Stimulated activated CD4-positive, alpha-beta T cell treated with anti-CD3 and anti-CD28 coated beads, Interleukin-12 subunit alpha, Interleukin-12 subunit beta, amount 100 ng/mL, for 4 hours (primary cell): ENCODE measurements at places on chromosomes 7 and 10.

DNA sequence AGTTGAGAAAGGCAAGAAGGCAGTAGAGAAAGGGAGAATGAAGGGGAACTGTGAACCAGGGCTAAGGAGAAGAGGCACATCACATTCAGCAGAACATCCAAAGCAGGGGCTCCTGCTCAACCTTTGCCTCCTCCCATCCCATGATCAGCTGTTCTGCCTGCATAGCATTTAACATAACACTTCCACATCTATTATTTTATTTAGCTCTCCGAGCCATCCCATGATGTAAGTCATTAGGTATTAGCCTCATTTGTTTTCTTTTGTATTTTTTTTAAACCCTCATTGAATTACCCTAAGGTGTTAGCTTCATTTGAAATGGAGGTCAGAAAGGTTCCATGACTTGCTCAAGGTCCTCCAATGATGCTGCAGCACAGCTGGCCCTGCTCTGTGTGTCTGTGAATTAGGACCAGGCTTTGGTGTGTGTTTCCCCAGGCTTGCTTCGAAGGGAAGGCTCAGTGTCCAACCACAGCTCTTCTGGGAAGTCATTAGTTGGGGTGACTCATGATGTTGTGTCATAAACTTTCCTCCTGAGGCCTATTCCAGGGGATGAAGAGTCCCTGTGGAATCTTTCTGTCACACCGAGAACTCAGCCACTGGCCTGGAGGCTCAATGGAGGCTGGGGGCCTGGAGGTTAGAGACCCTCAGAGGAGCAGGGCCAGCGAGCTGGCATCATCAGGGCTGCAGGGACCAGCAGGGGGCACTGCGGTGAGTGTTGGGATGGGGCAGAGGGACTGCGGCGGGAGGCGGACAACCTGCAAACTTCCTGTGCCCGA is 16.5 kb downstream of the NPFFR1 start:
- no peak for DNase-seq

DNA sequence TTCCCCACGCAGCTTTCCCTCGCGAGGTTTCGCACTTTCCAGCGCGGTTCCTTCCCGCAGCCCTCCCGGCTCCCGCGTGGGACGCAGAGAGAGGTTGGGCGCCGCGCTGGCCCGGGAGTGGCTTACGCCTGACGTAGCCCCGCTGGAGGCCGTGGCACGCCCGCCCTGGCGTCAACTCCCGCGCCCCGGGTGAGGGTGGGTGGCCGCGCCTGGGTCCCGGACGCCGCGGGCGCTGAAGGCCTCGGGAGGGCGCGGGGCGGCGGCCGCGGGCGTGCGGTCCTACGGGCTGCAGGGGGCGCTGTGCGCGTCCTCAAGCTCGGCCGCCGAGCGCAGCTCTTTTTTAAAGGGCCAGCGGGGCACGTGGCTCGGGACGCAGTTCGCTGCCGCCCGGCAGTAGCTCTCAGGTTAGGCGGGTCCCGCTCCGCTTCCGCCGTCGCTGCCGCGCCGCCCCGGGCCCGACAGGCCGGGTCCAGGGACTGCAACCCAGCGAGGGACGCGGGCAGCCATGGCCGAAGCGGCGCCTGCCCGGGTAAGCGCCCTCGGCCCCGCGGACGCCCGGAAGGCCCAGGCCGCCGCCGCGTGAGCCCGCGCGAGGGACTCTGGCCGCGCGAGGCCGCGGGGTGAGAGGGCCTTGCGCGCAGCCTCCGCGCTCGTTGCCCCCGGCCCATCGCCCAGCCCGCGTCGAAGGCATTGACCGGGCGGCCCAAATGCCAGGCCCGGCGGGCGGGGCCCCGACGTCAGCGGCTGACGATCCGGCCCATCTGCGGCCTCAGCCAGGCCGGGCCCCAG is at the start of gene ZNF783:
Gene ZNF783, plus strand, starts transcription at position 368 of the 789 bp plus-strand sequence. Its CDS starts 138 bp downstream, at position 506.
- DNase-seq, result peak; percentile 80

- DNase-seq, result no peak
Observed at GRCh38 chr10:131944976-131945695, 36.6 kb downstream of the BNIP3 start.

- no peak for DNase-seq
Observed at GRCh38 chr10:95445837-95446486, 115.2 kb downstream of the SORBS1 start.

DNA sequence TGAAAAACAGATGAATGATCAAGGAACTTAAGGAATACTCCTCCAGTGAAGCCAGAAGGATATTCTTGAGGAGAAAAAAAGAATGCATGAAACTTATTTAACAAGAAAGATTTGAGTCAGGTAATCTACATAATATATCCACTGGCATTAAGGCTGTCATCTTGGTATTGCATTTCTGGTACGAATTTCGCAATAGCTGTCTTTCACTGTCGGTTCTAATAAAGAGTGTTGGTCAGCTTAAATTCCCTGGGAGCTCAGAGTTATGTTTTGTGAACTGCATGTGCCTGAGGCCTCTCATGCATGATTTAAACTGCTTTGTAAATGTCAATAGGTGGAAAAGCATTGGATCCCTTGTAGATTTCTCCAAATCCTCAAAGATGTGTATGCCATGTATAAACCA is 565.3 kb upstream of the GALNT17 start:
- DNase-seq, result no peak

DNA sequence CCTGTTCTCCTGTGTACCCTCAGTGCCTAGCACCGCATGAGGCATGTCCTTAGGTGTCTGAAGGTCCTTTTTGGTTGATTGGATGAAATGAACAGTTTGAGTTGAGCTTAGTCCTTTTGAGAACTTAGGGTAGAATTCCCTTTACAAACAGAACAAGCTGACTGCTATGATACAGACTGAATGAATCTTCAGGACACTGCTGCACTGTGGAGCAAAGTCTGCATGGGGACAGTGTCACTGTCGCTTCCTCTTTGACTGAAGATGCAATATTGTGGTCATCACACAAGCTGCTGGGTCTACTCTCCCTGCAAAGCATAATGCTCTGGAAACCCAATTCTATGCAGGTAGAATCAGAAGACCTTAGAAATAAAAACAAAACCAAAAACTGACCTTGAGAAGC is 8.6 kb upstream of the PLAU start:
- no peak for DNase-seq

GRCh38 chr7:137583172-137583571 is 239.6 kb upstream of the PTN start:
- DNase-seq, result no peak

GRCh38 chr10:120012566-120012965 is 120.0 kb downstream of the SEC23IP start:
- DNase-seq, result no peak

DNA sequence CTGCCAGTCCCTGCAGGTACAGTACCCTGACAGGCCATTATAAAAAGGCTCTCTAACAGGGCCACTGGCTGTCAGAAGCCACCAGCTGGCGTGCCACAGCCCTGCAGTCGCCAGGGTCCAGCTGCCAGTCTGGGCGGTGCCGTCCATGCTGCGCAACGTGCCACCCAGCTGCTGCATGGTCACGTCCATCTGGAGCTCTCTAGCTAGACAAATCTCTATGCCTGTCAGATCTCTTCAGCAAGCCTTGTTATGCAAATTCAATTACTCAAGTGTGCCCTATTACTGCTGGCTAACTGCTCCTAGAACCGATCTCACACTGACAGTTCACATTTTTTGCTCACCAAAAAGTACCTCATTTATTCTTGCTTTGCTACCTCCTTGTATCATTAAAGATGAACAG is 75.9 kb downstream of the HIBADH start:
- no peak for DNase-seq

DNA sequence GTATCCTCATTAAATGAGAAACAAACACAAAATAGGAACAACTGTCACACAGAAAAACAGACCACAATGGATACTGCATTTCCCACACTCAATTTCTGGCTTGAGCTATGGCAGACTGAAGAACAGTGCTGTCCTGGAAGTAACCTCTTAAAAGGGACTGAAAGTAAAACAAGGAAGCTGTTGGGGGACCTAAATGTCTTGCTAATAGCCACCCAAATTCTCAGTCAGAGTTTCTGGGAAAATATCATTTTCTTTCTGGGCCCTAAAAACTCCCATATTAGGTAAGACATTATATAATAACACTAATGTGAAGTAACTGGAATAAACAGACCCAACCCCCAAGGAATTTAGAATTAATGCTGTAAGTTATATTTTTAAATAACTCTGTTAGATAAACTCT is 80.9 kb upstream of the TFEC start:
- no peak for DNase-seq

DNA sequence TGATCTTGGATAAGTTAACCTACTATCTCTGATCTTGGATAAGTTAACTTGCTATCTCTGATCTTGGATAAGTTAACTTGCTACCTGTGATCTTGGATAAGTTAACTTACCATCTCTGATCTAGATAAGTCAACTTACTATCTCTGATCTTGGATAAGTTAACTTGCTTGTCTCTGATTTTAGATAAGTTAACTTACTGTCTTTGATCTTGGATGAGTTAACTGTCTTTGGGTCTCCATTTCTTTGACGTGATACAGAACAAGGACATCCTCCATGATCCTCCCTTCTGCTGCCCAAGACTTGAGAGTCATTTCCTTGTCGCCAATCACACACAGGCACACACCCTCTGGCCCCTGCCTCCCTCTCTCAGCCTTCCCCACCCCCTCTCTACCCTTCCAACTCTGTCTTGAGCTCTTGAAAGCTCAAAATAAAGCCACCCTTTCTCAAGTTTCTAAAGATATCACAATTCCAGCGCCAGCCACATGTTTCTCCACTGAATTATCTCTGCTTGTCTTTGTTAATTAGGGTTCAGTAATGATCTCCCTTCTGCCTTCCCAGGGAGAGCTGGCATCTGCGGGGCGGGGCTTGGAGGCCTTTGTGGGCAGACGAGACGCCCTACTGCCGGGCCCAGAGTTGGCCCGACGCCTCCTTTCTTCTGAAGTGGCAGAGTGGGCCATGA is 85.1 kb upstream of the GTF2I start:
- no peak for DNase-seq

DNA sequence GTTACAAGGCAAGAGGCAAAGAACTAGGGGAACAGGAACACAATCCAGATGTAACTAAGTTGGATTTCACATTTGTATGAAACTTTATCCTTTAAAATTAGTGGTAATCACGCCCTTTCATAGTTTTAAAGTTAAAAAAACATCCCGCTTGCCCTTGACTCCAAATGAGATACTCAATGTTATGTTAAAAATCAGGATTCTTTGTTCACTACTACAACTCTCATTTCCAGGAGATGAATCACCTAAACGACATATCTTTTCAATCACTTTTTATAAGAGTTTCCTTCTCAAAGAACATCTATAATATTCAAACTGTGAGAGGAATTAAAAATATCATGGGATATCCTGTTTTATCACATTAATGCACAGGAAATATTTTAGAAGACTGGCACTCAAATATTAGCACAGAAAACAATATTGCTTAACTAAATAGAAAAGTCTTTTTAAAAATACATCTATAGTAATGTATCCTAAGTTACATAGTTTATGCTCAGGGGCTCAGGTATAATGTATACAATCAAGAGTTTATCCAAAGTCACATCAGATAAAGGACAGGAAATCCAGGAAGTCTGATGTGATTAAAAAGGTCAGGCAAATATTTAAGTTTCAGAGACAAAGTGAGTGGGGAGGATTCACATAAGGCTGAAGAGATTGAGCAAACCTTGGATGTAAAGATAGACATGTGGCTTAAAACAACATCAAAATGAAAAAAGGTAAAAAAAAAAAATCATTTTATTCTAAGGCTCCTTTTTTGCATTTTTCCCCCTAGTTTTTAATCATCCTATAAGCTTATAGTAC is 41.9 kb downstream of the CADPS2 start:
- DNase-seq, result no peak

DNA sequence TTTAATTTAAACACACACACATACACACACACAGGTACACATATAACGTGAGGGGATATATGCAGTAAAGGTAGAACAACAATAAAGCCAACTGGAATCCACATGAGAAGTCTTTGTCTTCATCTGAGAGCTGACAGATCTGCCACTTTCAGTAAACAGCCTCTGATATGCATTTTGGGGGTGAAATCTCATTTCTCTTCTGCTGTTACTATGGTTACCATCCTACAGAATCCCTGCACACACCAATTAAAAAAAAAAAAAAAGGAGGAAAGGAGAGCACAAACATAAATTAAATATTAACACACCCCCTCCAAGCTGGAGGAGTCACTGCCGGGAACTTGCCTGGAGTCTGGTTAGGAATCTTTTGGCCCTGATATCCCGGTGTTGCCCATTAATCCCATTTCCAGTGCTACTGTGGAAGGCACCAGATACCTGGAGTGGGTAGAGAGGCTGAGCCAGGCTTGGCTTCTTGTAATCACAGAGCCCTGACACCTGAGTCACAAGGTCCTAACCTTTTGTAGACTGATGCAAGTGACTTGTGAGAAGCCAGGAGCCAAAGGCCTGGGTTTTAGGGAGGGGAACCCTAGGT is 169.1 kb downstream of the LHFPL3 start:
- DNase-seq, result no peak

GRCh38 chr10:59279476-59279875 is 82.9 kb downstream of the FAM13C start:
- no peak for DNase-seq

DNA sequence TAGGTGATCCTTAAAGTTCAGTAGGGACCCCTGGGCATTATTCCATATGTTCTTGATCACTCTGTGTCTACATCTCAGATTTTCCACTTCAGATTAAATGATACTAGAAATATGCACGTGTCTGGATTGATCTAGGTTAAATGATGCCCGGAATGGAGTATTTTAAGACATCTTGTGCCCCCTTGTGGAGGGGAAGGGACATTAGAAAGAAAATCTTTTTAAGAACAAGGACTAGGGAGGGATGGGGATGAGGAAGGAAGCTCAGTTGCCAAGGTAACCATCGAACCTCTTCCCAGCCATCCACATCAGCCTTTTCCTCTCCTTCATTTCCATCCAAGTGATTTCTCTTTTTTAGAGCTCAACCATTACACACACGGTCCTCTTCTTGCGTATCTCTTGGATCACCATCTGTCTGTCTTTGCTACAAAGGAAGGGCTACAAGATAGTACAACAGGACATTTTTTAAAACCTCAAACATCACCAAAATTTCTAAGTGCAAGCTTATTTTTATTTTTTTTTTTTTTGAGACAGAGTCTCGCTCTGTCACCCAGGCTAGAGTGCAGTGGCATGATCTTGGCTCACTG is 40.5 kb downstream of the PRSS2 start:
- DNase-seq, result no peak
